ENCODE measurements at places on chromosomes 3 and 15. TPM values are rescaled to one million over a fixed set of nuclear protein-coding genes. Genes with fewer than 3 reads are reported as not detected.

CMTM8 gene
- 11.7 TPM for total RNA-seq

EBLN2 gene
- 4.0 TPM for total RNA-seq

MINAR1 gene
- 0.25 TPM for total RNA-seq

GNAT1 gene
- total RNA-seq: not detected

CXCR6 gene
- total RNA-seq: 1.6 TPM

TRANK1 gene
- total RNA-seq: 50.7 TPM

A4GNT gene
- total RNA-seq: not detected

RLBP1 gene
- not detected for total RNA-seq

TICRR gene
- total RNA-seq: 2.9 TPM

ASB14 gene
- not detected for total RNA-seq

CLN6 gene
- total RNA-seq: 18.9 TPM

CSPG5 gene
- total RNA-seq: 0.74 TPM

CTSH gene
- 34.4 TPM for total RNA-seq

DNA sequence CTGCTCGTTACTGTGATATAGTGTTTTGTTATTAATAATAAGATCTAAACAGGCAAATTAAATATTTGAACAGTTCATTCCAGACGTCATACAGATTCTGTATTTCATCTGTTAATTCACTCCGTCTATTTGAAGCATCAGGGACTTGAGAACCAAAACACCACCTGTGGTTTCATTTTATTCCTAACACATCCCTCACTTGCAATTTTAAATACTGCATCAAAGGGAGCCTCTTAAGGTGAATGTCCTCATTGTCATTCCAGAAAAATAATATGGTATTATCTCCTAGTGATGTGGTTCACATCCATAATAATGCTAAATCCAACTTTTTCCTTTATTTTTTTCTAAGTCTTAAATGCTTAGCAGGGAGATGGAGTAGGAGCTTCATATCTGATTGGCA lies 1390.9 kb upstream of the CADM2 start:
- H3K4me3 ChIP-seq: no peak overlapping the region
- no peaks in the 10 kb centered on the region for H3K36me3 ChIP-seq
- DNase-seq: no peak
- no peak overlapping the region for H3K27ac ChIP-seq
- H3K27me3 ChIP-seq: no peaks in the 10 kb centered on the region
- no peaks in the 10 kb centered on the region for H3K4me1 ChIP-seq

- no peak overlapping the region for H3K4me3 ChIP-seq
- H3K36me3 ChIP-seq: no peaks in the 10 kb centered on the region
Measured at GRCh38 chr15:82950746-82951370, 1.7 kb downstream of the HOMER2 start.

GRCh38 chr3:63642488-63642887 lies 10.0 kb upstream of the SNTN start:
- H3K4me3 ChIP-seq: no peak overlapping the region
- no peak overlapping the region for H3K27ac ChIP-seq
- no peaks in the 10 kb centered on the region for H3K4me1 ChIP-seq
- H3K36me3 ChIP-seq: no peaks in the 10 kb centered on the region

DNA sequence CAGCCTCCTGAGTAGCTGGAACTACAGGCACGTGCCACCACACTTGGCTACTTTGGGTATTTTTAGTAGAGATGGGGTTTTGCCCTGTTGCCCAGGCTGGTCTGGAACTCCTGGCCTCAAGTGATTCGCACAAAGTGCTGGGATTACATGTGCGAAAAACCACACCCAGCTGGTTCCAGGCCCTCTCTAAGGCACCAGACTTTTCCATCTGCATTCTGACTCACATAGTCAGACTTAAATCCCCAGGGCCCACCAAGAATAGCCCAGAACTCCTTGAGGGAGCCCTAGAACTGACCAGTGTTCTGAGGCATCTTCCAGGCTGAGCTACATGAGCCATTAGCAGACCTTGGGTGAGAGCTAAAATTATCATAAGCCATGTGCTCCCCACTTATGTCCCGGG lies 68.1 kb downstream of the NMD3 start:
- no peaks in the 10 kb centered on the region for H3K27me3 ChIP-seq
- no peak overlapping the region for H3K4me3 ChIP-seq
- H3K36me3 ChIP-seq: no peaks in the 10 kb centered on the region
- no peak overlapping the region for H3K27ac ChIP-seq

DNA sequence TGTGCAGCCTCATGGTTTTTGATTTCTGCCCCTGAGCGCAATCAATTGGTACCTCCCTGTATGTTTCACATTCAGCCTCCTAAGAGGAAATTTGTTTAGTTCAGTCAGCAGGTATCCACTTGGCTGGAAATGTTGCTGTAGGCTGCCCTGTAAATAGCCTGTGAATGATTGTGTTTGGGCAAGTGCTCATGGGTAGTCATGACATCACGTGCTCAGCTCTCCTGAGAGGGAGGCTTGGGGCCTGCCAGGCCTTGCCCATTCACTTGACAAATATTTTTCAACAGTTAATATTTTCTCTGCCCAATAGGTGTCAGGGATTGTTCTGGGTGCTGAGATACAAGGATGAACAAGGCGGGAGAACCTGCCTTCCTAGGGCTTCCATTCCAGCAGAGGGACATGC lies 13.3 kb downstream of the HRH1 start:
- no peaks in the 10 kb centered on the region for H3K27me3 ChIP-seq
- H3K27ac ChIP-seq: no peak overlapping the region
- no peaks in the 10 kb centered on the region for H3K36me3 ChIP-seq
- H3K4me3 ChIP-seq: no peak overlapping the region

GRCh38 chr15:47363653-47364052 lies 353.7 kb upstream of the SEMA6D start:
- no peak for DNase-seq
- no peak overlapping the region for H3K27ac ChIP-seq
- H3K4me3 ChIP-seq: no peak overlapping the region
- H3K27me3 ChIP-seq: no peaks in the 10 kb centered on the region
- no peaks in the 10 kb centered on the region for H3K4me1 ChIP-seq
- no peaks in the 10 kb centered on the region for H3K36me3 ChIP-seq

GRCh38 chr3:188439080-188439479 lies 285.1 kb downstream of the LPP start:
- peak overlapping the region; percentile 37 for H3K27ac ChIP-seq
- H3K4me1 ChIP-seq: no peaks in the 10 kb centered on the region
- H3K36me3 ChIP-seq: no peaks in the 10 kb centered on the region

GRCh38 chr3:167928381-167928780 lies 167.3 kb downstream of the GOLIM4 start:
- no peaks in the 10 kb centered on the region for H3K36me3 ChIP-seq
- H3K4me3 ChIP-seq: no peak overlapping the region
- H3K27me3 ChIP-seq: no peaks in the 10 kb centered on the region
- DNase-seq: no peak
- no peak overlapping the region for H3K27ac ChIP-seq

GRCh38 chr15:75034615-75035014 lies 11.2 kb downstream of the PPCDC start:
- no peak overlapping the region for H3K4me3 ChIP-seq
- no peaks in the 10 kb centered on the region for H3K36me3 ChIP-seq
- no peak overlapping the region for H3K27ac ChIP-seq
- no peaks in the 10 kb centered on the region for H3K27me3 ChIP-seq

GRCh38 chr3:177378168-177378567 lies 180.9 kb upstream of the TBL1XR1 start:
- no peaks in the 10 kb centered on the region for H3K4me1 ChIP-seq
- no peaks in the 10 kb centered on the region for H3K27me3 ChIP-seq
- no peak overlapping the region for H3K4me3 ChIP-seq
- DNase-seq: no peak

- no peak overlapping the region for H3K4me3 ChIP-seq
- no peaks in the 10 kb centered on the region for H3K27me3 ChIP-seq
- DNase-seq: no peak
- no peaks in the 10 kb centered on the region for H3K4me1 ChIP-seq
- H3K36me3 ChIP-seq: no peaks in the 10 kb centered on the region
- no peak overlapping the region for H3K27ac ChIP-seq
Measured at GRCh38 chr3:43062040-43062563, 43.8 kb downstream of the POMGNT2 start.

- DNase-seq: no peak
- H3K27me3 ChIP-seq: no peaks in the 10 kb centered on the region
- peak overlapping the region; percentile 10 for H3K27ac ChIP-seq
- no peak overlapping the region for H3K4me3 ChIP-seq
- no peaks in the 10 kb centered on the region for H3K36me3 ChIP-seq
Measured at GRCh38 chr15:63194302-63194701, 4.9 kb downstream of the RAB8B start.

GRCh38 chr3:190877925-190878324 lies 15.4 kb upstream of the GMNC start:
- H3K4me1 ChIP-seq: no peaks in the 10 kb centered on the region
- no peak overlapping the region for H3K4me3 ChIP-seq
- no peaks in the 10 kb centered on the region for H3K27me3 ChIP-seq
- H3K36me3 ChIP-seq: no peaks in the 10 kb centered on the region
- DNase-seq: no peak
- H3K27ac ChIP-seq: no peak overlapping the region

DNA sequence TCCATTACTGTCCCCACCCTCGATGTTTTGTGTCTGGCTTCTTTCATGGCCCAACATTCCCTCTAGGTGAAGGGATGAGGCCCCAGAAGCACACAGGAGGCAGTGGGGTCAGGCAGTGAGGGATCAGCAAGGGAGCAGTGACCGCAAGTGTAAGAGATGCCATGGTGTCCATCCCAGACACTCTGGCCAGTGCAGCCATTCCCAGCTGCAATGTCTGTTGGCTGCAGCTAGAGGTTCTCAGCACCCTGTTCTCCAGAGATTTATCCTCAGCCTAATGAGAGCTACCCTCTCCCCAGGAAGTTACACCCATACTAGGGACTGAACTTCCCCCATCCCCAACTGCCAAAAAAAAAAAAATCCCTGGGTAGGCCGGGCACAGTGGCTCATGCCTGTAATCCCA lies 40.2 kb downstream of the TRANK1 start:
- H3K27me3 ChIP-seq: no peaks in the 10 kb centered on the region
- DNase-seq: no peak
- H3K4me3 ChIP-seq: no peak overlapping the region
- no peak overlapping the region for H3K27ac ChIP-seq
- no peaks in the 10 kb centered on the region for H3K36me3 ChIP-seq

- H3K36me3 ChIP-seq: no peaks in the 10 kb centered on the region
- H3K4me1 ChIP-seq: no peaks in the 10 kb centered on the region
- DNase-seq: no peak
- no peak overlapping the region for H3K4me3 ChIP-seq
- H3K27me3 ChIP-seq: no peaks in the 10 kb centered on the region
- H3K27ac ChIP-seq: no peak overlapping the region
Measured at GRCh38 chr3:52014613-52015012, 18.9 kb upstream of the RPL29 start.

DNA sequence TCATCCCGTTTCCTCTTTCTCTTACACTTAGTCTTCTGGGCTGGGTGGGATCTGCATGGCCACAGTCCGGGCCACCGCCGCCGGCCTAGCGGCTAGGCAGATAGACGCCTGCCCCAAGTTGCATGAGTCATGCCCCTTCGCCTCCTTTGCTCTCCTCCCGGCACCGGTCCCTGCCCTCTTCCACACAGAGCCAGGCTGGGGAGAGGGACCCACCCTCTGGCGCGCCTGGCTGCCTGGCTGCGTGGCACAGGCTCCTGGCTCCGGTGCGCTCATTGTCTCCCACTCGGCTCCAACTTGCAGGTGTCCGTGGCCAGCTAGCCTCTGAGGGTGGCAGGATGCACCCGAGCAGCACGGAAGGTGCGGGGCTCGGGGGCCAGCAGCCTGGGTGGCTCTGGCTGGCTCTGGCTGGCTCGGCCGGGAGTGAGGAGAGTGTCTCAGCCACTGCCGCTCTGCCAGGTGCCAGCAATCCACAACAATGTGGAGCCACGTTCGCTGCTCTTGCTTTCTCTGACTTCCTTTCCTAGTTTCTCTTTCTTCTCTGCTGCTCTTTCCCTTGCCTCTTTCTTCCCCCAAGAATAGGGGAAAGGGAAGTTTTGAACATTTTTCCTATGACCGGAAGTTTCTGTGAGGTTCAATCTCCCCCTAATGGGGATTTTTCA lies 22.4 kb upstream of the MTHFS start:
- no peaks in the 10 kb centered on the region for H3K27me3 ChIP-seq
- no peak overlapping the region for H3K4me3 ChIP-seq
- no peaks in the 10 kb centered on the region for H3K36me3 ChIP-seq
- H3K27ac ChIP-seq: no peak overlapping the region

DNA sequence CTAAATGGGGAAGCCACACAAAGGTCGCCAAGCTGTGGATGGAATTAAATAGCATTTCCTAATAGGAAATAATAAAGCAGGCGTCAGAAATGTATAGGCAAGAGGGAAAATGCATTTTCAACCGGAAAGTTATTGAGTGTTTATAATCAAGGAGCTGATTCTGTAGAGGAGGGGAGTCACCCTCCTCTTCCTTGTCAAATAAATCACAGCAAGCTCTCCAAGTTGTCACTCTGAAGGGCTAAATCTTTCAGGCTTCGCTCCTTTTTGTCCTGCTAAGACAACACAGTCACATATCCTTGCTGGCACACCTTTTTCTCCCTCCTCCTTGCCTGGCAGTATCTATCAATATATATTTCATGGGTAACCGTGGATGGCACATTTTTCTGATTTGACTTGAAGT lies 338.4 kb downstream of the SATB1 start:
- no peak for DNase-seq
- H3K27ac ChIP-seq: no peak overlapping the region
- no peaks in the 10 kb centered on the region for H3K4me1 ChIP-seq

- H3K36me3 ChIP-seq: no peaks in the 10 kb centered on the region
- no peaks in the 10 kb centered on the region for H3K27me3 ChIP-seq
- no peak overlapping the region for H3K4me3 ChIP-seq
- H3K4me1 ChIP-seq: peaks cover 26% of the 10 kb centered on the region
- H3K27ac ChIP-seq: no peak overlapping the region
- DNase-seq: no peak
Measured at GRCh38 chr3:127038466-127038865, 55.6 kb downstream of the PLXNA1 start.

GRCh38 chr15:94280301-94280700 lies 48.9 kb downstream of the MCTP2 start:
- H3K27ac ChIP-seq: no peak overlapping the region
- H3K4me3 ChIP-seq: no peak overlapping the region
- no peaks in the 10 kb centered on the region for H3K36me3 ChIP-seq

DNA sequence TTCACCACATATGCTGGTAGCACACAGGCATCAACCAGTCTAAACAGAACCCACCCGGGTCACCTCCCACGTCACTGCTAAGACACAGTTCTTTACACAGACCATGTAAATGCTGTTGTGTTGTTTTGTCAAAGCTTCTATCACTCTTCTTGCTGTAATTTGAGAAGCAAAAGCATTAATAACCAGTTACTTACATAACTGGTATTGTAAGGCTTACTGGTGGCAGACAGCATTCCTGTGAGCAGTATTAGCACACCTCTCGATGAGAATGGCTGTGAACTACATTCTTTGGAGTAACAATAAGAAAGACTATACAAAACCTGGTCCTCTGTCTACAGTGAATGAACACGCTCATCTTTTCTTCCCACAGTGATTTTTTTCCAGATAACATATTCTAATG lies 479.2 kb downstream of the LPP start:
- no peak for DNase-seq
- no peaks in the 10 kb centered on the region for H3K36me3 ChIP-seq
- no peaks in the 10 kb centered on the region for H3K27me3 ChIP-seq
- H3K4me3 ChIP-seq: no peak overlapping the region

Data from colonic mucosa (tissue), 4 donors.